ENCODE measurements at places on chromosomes 7 and 10.

- DNase-seq, result no peak
Observed at GRCh38 chr10:28680358-28680752, 3.0 kb downstream of the BAMBI start.

GRCh38 chr7:50868426-50869100 lies 85.9 kb upstream of the GRB10 start:
- DNase-seq, result no peak

DNA sequence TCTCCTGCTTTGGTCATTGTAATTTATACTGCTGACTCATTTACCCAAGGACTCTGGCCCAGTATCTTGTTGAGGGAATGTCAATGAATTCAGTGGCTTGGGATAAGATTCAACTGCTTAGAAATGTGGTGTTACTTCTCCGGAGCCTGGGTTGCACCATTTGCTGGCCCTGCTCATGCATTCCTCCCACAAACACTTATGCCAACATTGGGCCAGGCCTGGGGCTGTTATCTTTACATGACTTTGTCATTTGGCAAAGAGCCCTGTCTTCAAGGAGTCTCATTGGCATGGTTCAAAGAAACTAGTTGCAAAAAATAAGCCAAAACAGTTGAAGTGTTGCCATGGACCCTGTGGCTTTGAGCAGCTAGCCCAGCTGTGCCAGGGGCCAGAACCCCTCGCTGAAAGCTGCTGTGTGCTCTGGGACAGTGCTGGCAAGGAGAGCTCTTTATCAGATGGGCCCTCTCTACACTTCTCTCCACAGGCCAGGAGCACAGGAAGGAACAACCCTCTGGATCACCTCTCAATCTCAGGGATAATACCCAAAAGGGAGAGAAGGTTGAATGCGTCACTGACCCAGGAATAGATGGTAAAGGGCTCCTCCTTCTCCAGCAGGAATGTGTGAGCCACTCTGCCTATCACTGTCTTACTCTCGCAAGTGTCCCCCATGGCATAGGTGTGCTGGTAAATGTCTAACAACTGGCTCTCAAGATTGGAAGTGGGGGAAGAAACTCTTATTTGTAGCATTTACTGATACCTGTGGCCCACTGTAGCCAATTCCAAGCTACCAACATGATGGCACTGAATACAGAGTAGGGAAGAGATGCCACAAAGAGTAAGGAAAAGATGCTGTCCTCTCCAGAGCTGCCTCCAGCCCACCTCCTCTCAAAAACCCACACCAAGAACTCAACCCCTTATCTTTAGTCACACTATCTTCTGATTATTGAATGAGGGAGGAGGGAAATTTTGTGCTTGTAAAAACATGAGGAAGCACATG lies 23.5 kb upstream of the PDE1C start:
- DNase-seq, result no peak

GRCh38 chr10:63920926-63921325 lies 399.7 kb downstream of the REEP3 start:
- DNase-seq, result no peak

DNA sequence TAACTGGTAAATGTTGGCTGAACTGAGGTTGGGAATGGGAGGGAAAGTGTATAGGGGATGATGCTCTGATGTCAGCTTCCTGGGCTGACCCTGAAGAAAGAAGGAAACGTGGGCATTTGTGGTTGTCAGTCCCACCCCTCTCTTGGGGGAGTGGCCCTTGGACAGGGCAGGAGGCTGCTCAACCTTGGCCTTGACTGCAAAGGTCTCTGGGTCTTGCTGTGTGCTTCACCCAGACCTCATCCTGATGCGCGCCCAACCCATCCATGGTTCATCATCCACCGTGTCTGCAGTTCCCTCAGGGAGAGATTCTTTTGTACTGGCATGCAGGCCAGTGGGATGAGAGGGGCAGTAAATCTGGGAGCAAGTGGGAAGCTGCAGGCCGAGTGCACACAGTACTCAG lies 4.7 kb upstream of the ZYX start:
- no peak for DNase-seq

DNA sequence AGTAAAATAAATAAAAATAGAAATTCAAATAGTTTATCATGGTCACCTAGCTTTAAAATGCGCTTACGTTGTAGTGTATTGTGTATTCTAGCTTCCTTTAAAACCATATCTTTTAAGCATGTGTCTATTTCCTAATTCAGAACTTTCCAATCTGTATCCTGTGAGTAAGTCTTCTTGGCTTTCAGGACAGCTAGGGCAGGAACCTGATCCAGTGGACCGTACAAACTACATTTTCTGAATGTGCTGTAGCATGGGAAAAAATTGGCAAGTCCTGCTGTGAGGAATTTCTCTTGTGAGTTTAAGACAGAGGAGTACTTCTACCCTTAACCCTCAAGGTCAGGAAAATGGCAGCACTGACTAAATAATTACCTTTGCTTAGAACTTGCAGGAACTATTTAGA lies 12.1 kb downstream of the OPN1SW start:
- DNase-seq, result no peak

- no peak for DNase-seq
Observed at GRCh38 chr7:465710-466400, 53.8 kb downstream of the PDGFA start.

GRCh38 chr10:61592581-61592980 lies 70.1 kb upstream of the CABCOCO1 start:
- DNase-seq, result no peak

DNA sequence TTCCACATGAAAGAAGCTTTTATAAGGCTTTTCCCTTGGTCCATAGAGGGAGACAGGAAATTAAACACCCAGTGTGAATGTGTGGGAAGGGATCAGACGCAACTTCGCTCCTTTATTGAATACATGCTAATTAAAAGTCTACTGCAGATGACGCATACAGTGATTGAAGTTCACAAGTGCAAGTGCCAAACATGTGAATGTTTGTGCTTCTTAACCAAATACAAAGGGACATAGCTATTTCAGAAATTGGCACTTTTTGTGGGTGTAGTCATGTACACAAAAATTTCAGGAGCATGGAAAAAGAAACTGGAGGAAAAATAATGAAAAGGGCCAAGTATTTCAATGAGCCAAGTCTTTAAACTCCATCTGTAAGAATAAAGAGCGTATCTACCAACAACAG lies 283.7 kb downstream of the SKAP2 start:
- DNase-seq, result no peak

- no peak for DNase-seq
Observed at GRCh38 chr7:27901028-27901760, 161.2 kb downstream of the TAX1BP1 start.

- no peak for DNase-seq
Observed at GRCh38 chr10:48467669-48468068, 137.2 kb downstream of the ARHGAP22 start.

DNA sequence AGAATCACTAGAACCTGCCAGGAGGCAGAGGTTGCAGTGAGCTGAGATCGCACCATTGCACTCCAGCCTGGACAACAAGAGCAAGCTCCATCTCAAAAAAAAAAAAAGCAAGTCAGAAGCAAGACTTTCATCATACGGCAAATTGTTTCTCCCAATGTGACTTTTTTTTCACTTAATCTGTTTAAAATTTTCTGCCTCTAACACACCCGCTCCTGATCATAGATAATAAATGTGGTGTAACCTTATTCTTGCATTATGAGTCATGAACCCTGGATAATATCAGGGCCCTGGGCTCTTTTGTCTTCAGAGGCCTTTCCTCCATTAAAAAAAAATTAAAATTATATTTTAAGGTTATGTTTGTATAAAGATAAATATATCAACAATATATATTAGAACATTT lies 111.4 kb upstream of the JCAD start:
- DNase-seq, result no peak

DNA sequence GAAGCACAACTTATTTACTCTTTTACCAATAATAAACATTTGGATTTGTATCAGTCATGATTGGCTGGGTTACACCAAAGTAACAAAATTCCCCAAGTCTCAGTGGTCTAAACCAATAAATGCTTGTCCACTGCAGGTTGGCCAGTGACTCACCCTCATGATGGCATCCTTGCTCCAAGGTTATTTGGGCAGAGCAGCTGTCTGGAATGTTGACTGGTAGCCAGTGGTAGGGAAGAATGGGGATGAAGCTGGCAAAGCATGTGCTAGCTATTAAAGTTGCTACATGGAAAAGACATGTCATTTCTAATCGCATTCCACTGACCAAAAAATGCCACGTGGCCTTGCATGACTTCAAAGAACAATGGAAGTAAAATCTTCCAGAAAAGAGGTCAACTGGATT lies 1168.7 kb upstream of the CELF2 start:
- DNase-seq, result no peak

- no peak for DNase-seq
Observed at GRCh38 chr7:2260820-2261219, 18.8 kb downstream of the NUDT1 start.

- peak; percentile 39 for DNase-seq
Observed at GRCh38 chr7:124701955-124702354, 63.6 kb downstream of the GPR37 start.

DNA sequence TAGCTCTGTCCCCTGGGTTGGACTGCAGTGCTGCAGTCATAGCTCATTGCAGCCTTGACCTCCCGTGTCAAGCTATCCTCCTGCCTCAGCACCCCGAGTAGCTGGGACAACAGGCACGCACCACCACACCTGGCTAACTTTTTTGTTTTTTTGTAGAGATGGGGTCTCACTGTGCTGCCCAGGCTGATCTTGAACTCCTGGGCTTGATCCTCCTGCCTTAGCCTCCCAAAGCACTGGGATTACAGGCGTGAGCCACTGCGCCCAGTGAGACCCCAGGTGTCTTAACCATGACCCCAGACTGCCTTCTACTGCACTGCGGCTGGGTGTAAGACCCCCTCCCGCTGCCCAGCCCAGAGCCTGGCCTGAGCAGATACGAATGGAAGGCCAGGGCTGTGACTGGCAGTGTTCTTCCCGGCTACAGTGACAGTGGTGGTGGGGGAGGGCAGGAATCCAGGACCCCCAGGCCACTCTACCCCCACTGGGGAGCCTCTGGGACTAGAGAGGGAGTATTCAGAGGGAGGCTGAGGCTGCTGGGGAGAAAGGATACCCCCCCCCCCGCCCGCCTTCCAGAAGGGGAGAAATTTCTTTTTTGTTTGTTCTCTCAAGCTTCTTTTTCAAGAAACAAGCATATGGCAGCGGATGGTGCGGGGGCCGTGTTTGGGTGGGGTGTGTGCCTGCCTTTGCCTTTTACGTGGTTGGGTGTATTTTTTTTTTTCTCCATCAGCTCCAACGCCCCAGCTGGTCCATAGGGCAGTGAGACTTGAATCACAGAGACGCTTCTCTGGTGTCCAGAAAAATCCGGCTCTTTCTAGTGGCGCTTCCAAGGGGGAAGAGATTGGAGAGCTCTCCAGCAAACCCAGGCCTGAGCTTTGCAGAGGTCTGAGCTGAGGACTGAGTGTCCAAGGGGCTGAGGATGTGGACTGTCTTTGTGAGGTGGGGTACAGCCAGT lies 36.6 kb downstream of the GTF2IRD1 start:
- no peak for DNase-seq

GRCh38 chr7:86158111-86158510 lies 485.6 kb upstream of the GRM3 start:
- DNase-seq, result no peak

- DNase-seq, result no peak
Observed at GRCh38 chr7:96200740-96201139, 121.2 kb downstream of the SLC25A13 start.

DNA sequence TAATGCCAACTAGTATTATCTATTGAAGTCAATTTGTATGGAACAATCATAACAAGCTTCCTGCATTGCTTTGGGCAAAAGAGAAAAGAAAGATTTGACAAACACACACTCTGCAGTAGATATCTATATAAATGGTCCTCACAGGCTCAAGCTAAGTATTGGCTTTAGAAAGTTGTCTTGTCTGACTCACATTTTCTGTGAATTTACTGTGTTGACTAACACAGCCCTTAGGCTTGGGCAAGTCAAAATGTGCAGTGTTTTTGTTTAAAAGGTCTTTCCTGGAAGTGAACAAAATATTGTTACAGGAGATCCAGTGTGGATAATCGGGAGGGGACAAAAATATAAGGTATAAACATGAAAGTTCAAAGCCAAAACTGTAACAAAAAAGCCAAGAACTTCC lies 194.4 kb downstream of the RELN start:
- DNase-seq, result no peak

- DNase-seq, result no peak
Observed at GRCh38 chr10:63241841-63242281, 108.7 kb downstream of the NRBF2 start.

- DNase-seq, result peak; percentile 78
Observed at GRCh38 chr10:58137813-58138212, 129.9 kb downstream of the IPMK start.

- DNase-seq, result no peak
Observed at GRCh38 chr10:54060572-54060971, 740.5 kb downstream of the PCDH15 start.

- no peak for DNase-seq
Observed at GRCh38 chr7:33276729-33277128, 147.4 kb downstream of the BBS9 start.

- DNase-seq, result no peak
Observed at GRCh38 chr7:157930926-157931466, 594.2 kb downstream of the DNAJB6 start.

GRCh38 chr7:4726566-4726965 lies 44.5 kb downstream of the FOXK1 start:
- DNase-seq, result no peak

DNA sequence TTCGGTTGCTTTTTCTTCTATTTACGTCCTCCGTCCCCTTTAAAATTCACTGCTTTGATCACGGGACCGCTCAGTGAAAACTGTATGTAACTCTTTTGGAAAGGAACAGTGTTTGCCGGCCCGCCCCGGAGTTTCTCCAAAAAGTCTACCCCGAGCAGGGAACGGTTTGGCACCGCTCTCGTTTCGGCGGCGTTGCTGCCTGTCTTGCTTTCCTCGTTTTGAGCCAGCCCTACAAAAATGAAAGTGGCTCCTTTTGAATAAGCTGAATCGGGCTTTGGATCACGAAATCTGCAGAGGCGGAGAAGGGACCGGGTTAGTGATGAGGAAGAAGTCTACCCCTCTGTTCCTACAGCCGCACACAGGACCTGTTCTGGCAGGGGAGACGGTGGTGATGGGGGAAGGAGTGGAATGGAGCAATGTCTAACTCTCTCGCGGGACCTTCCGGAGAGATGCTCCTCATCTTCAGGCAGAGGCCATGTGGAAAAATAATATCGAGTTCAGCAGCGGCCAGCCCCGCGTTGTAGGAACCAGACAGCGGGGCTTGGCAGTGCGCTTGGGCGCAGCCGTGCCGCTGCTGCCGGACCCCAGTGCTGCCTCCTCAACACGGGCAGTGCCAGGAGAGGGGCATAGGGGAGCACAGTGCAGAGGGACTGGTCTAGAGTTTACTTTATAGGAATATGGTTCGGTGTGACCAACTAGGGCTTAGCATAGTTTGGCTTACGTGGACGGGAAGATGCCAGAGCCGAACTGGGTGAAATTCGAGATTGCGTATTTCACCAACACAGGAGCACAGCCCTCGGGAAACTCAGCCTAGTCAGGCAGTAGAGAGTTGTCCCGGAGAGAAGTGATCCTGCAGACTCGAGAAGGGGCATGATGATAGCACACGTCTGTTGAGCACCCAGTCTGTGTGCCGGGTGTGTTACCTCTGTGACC lies 1.4 kb downstream of the HTRA1 start:
- DNase-seq, result peak; percentile 31
